Suprapubic skin (tissue), 4 donors: ENCODE measurements at places on chromosomes 6 and 20. TPM values are rescaled to one million over a fixed set of nuclear protein-coding genes. Genes with fewer than 3 reads are reported as not detected.

DNA sequence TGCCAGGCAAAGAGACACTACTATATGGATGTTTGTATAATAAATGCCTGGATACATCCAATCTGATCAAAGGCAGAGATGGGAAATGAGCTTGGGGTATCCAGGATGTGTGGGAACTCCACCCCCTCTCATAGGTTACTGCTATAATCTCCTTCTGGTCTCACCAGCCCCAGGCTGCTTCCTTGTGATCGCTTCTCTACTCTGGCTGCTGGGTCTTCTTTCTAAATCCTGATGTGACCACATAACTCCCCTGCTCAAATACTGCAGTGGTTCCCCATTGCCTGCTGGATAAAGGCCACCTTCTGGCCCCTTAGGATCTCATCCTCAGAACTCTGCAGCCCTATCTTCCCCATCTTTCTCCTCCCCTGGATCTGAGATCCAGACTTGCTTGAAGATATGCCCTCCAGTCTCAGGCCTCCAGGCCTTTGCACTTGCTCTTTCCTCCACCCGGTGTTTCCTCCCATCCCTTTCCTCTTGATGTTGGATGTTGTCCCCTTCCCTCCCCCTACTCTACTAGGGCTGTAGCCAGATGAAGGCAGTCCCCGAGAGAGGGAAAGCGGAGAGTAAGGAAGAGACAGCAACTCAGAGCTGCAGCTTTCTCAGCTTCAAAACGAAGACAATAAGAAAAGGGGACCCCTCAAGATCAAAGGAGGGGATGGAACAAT lies 828 bp upstream of the XKR7 start:
- no peak for DNase-seq

DNA sequence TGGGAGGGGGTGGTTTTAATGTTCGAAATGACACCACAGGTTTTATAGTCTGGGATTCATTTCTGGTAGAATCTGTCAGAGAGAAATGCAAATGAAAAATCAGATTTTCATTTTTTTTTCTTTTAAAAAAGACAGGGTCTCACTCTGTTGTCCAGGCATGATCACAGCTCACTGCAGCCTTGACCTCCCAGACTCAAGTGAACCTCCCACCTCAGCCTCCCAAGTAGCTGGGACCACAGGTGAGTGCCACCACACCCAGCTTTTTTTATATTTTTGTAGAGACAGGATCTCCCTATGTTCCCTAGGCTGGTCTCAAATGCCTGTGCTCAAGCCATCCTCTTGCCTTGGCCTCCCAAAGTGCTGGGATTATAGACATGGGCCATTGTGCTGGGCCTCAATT lies 2.4 kb upstream of the ADNP start:
- DNase-seq = no peak

GRCh38 chr6:118812970-118813369 lies 81.0 kb upstream of the ASF1A start:
- DNase-seq = no peak

The TCP11 gene
- total RNA-seq = 4.2 TPM

DNA sequence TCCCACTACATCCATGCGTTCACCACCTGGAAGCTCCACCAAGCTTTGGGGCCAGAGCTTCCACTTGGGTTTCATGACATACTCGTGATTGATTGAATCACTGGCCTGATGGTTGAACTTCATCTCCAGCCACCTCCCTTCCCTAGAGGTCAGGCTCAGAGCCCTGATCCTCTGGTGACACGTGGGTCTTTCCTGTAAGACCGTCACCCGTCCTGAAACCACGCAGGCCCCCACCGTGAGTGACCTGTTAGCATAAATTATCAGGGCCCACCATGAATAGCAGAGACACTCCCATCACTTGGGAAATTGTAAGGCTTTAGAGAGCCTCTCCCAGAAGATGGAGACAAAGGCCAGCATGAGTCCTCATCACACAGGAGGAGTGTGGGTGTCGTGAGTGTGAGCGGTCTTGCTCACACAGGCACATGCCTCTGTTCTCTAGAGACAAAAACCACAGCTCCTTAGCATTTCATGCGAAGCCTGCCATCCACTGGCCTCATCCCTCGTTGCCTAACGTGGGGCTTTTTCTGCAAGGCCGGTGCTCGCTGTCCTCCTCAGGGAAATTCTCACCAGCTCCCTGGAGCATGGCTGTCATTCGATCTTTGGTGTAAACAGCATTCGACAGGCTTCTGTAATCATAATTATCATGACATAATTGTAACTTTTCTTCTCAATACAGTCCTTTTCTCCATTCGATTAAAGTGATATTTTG lies 65.1 kb upstream of the DUSP22 start:
- DNase-seq = no peak

The ADGRF1 gene
- 0.42 TPM for total RNA-seq

DNA sequence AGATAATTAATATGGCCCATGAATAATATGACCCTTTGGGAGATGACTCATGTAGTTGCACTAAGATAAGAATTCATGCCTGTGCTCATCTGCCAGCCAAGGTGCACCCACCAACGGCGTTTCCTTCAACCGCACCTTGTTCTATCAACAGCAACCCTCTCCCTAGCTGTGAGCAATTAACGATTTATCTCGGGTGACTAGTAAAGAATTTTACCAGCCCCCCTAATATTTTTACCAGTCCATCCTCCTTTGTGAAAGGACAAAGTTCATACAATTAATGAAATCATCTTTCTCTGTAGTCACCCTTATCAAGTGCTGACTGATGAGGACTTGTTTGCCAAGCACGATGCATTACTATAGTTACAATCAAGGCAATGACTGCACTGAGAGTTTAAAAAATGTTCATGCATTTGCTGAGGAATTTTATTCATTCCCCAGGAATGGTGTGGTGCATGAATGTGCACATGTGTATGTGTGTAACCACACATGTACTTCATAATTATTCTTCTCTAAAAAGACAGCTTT lies 118.7 kb downstream of the SMOC2 start:
- no peak for DNase-seq

The CPNE5 gene
- 0.48 TPM for total RNA-seq

GRCh38 chr6:18249271-18249670 lies 15.1 kb downstream of the DEK start:
- no peak for DNase-seq

The DEFB110 gene
- total RNA-seq = not detected

The ARG1 gene
- 124 TPM for total RNA-seq

The SMLR1 gene
- total RNA-seq = not detected

The HLA-DPA1 gene
- 101 TPM for total RNA-seq

- DNase-seq = no peak
Measured at GRCh38 chr6:21019614-21020013, 485.4 kb downstream of the CDKAL1 start.

- no peak for DNase-seq
Measured at GRCh38 chr6:137978252-137978896, 111.3 kb downstream of the TNFAIP3 start.

The ERVFRD-1 gene
- not detected for total RNA-seq

DNA sequence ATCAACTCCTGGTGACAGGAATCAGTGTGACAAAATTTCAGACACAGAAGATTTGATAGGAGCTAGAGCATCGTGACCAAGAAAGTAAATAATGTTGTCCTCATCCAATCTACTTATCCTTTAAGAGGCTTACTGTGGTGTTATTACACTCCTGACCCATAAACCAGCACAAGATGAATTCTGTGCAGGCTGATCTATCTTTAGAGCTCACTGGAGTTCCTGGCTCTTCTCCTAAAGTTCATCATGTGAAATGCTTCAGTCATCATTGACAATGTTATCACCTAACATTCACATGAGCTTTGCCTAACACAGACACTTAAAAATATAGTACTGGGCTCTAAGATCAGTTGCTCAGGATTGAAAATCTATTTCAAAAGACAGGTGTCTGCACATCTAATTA lies 271.0 kb upstream of the HSF2 start:
- no peak for DNase-seq
